HCT116 (cell line): ENCODE measurements at places on chromosomes 11 and 22. TPM values are rescaled to one million over a fixed set of nuclear protein-coding genes. Genes with fewer than 3 reads are reported as not detected.
A peak's percentile ranks its signal among the peaks of the same experiment; 100 is the strongest.

- H3K4me1 ChIP-seq = peaks cover 24% of the 10 kb centered on the region
- peak overlapping the region; percentile 14; the same call in 1 of the 2 replicates for H3K4me3 ChIP-seq
- H3K36me3 ChIP-seq = no peaks in the 10 kb centered on the region
- no peaks in the 10 kb centered on the region for H3K27me3 ChIP-seq
- peak; percentile 83 for DNase-seq
These were observed 37.1 kb downstream of the SVIP start for GRCh38 chr11:22792497-22792896.

- no peak overlapping the region for H3K27ac ChIP-seq
- DNase-seq = no peak
- H3K4me3 ChIP-seq = no peak overlapping the region
- no peaks in the 10 kb centered on the region for H3K4me1 ChIP-seq
- H3K36me3 ChIP-seq = no peaks in the 10 kb centered on the region
These were observed 3.9 kb downstream of the SLC1A2 start for GRCh38 chr11:35415487-35415886.

- H3K36me3 ChIP-seq = no peaks in the 10 kb centered on the region
- H3K27me3 ChIP-seq = peaks cover 4% of the 10 kb centered on the region; the same call in 1 of the 2 replicates
- H3K27ac ChIP-seq = no peak overlapping the region
- H3K4me1 ChIP-seq = no peaks in the 10 kb centered on the region
- no peak for DNase-seq
These were observed 7.7 kb downstream of the OR51V1 start for GRCh38 chr11:5192738-5193137.

DNA sequence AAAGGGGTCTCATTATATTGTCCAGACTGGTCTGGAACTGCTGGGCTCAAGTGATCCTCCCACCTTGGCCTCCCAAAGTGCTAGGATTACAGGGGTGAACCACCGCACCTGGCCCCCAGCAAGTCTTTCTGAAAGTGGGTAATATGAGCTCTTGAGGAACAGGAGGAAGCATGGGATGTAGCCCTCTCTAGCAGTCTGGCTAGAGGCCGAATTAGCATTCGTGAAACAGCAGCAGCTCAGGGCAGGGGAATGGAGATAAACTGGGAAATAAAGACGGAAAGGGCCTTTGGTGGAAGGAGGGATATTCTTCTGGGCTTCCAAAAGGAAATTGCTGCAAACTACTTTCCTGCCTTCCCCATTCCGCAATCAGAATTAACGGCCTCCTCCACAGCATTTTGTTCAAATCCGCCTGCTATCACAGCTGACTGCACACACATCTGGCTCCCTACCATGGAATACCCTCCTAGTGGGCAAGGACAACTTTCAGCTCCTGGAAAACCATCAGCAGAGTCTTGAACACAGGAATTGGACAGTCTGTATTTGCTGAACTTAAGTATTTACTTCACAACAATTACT lies 44.3 kb downstream of the MICAL3 start:
- no peak overlapping the region for H3K4me3 ChIP-seq
- DNase-seq = no peak
- no peaks in the 10 kb centered on the region for H3K27me3 ChIP-seq
- H3K27ac ChIP-seq = no peak overlapping the region

DNA sequence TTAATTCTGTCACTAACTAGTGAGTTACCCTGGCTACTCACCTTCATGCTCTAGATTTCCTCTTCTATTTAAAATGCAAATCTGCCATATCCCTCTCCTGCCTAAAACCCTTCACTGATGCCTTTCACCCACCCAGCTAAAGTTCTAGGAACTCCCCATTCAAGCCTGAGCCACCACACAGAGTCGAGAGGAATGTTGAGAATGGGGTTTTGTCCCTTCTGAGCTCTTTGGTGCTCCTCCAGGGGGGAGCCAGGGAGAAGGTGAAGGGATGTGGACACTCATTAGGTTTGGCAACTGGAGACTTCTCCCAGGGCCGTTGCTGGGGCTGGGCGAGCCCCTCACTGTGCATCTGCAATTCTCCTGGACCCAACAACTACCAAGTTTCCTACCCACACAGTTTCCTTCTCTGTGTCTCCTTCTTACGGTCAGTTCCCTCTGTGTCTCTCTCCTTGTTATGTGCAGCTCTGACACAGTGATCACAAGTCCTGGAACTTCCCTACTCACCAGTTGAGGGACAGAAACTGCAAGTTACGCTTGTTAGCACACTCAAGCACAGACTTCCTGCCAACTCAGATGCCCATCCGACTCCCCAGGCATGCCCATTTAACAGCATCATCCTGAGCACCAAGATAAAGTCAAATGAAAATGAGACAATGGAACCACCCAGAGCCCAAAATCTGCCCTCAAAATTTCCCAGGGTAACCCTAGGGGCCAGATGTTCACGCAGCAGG lies 6.5 kb upstream of the IL10RA start:
- no peak overlapping the region for H3K4me3 ChIP-seq
- H3K27me3 ChIP-seq = 0 out of 2 replicates have a peak, but pooled peaks cover 5% of the 10 kb centered on the region
- no peaks in the 10 kb centered on the region for H3K4me1 ChIP-seq
- no peaks in the 10 kb centered on the region for H3K36me3 ChIP-seq

DNA sequence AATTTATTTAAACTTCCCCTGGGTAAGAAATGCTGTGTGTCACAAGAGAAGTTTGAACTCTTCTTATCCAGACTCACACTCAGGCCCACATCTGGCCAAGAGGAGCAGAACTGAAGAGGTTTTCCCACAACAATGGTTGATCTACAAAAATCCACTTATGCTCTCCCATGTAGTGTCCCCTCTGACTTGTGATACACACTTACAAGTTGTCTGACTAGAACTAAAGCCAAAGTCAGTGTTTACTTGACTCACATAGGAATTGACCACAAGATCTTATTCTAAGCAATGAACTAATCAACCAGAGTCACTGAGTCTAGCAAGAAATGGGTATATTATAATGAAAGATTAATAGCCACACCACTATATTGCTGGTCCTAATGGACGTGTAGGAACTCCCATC lies 133.0 kb downstream of the ATG16L2 start:
- no peak for DNase-seq
- H3K27me3 ChIP-seq = no peaks in the 10 kb centered on the region

GRCh38 chr22:49395617-49396016 lies 432.1 kb downstream of the BRD1 start:
- no peaks in the 10 kb centered on the region for H3K27me3 ChIP-seq
- H3K36me3 ChIP-seq = no peaks in the 10 kb centered on the region
- no peaks in the 10 kb centered on the region for H3K4me1 ChIP-seq
- H3K27ac ChIP-seq = no peak overlapping the region
- no peak overlapping the region for H3K4me3 ChIP-seq
- no peak for DNase-seq

DNA sequence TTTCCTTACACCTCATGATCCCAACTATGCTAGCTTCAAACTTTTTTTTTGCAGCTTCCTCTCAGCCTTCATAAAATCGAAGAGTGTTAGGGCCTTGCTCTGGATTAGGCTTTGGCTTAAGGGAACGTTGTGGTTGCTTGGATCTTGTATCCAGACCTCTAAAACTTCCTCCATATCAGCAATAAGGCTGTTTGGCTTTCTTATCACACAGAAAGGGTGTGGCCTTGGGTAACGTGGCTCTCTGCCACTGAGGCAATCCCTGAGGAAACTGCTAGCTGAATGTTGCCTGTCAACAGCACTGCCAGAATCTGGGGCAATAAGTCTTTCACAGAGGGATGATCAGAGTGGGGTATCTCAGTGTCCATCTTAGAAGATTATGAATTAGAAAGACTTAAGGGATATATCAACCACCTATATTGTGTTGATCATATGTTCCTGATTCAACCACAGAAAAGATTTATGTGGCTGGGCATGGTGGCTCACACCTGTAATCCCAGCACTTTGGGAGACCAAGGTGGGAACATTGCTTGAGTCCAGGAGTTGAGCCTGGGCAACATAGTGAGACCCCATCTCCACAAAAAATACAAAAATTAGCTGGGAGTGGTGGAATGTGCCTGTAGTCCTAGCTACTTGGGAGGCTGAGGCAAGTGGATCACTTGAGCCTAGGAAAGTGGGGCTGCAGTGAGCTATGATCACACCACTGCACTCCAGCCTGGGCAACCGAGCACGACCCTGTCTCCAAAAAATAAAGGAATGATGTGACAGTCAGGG lies 12.5 kb upstream of the CUL5 start:
- peaks cover 5% of the 10 kb centered on the region; the same call in 1 of the 2 replicates for H3K4me1 ChIP-seq
- H3K4me3 ChIP-seq = no peak overlapping the region
- DNase-seq = no peak
- no peaks in the 10 kb centered on the region for H3K36me3 ChIP-seq
- H3K27me3 ChIP-seq = no peaks in the 10 kb centered on the region

DNA sequence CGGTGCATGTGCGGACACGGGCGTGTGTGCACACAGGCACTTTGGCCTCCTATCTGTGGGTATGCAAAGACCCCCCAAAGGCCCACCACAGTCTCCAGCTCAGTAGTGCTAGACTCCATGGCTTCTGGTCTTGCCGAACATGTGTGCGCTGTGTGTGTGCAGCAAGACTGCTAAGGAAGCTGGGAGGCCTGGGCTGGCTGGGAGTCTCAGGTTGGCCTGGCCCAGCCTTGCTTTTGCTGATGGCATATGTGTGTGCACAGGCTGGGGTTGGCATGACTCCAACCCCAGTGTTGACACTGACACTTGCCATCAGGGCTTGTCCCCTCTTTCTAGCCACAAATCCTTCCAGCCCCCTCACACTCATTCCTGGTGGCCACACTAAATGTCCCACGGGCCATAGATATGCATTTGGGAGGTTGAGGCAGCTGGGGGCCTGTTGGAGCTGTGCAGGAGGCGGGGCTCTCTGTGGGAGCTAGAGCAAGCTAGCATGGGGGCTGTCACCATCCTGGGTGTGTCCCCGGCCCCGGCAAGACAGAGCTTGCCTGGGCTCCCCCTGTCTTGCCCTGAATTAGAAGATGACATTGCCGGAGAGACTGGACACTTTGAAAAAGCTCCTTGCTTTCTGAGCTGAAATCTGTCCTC lies 60.9 kb upstream of the NECTIN1 start:
- H3K4me3 ChIP-seq = no peak overlapping the region
- H3K36me3 ChIP-seq = no peaks in the 10 kb centered on the region
- no peak overlapping the region for H3K27ac ChIP-seq

DNA sequence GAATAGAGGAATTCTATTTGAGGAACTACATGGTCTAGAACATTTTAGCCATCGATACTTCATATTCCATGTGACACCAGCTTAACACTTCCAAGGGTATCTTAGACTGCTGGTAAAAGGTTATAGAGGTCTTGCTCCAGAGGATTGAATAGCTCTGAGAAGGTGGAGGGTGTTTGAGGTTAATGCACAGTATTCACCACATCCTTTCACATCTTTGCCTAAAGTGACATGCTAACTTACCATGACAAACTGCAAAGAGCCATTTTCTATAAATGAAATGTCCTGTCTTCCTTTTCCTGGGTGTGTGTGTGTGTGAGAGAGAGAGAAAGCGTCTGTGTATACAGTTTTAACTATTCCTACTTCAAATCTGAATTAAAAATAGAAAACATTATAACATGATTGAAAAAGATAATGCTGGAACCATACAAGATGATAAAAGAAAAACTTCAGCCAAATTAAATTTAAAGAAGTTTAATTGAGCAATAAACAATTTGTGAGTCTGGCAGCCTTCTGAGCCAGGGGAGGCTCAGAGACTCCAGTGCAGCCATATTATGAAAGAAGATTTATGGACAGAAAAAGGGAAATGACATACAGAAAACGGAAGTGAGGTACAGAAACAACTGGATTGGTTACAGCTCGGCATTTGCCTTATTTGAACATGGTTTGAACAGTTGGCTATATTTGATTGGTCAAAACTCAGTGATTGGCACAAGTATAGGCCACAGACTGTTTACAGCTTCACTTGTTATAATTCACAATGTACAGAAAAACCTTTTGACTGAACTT lies 320.9 kb upstream of the CCDC179 start:
- H3K27ac ChIP-seq = no peak overlapping the region
- no peaks in the 10 kb centered on the region for H3K36me3 ChIP-seq
- no peaks in the 10 kb centered on the region for H3K27me3 ChIP-seq
- H3K4me1 ChIP-seq = no peaks in the 10 kb centered on the region
- no peak for DNase-seq
- H3K4me3 ChIP-seq = no peak overlapping the region

GRCh38 chr22:43528601-43529360 lies 117.0 kb downstream of the MPPED1 start:
- no peaks in the 10 kb centered on the region for H3K36me3 ChIP-seq
- no peaks in the 10 kb centered on the region for H3K4me1 ChIP-seq
- no peak overlapping the region for H3K4me3 ChIP-seq
- H3K27me3 ChIP-seq = 0 out of 2 replicates have a peak, but pooled peaks cover 5% of the 10 kb centered on the region

TUBA8 gene
- 2.3 TPM for total RNA-seq
